Kasumi-1 (cell line): ENCODE measurements at places on chromosomes 6 and 20.

- DNase-seq, result no peak
Observed at GRCh38 chr20:34629342-34629741, 47.5 kb downstream of the PIGU start.

GRCh38 chr20:49444553-49444990, 37.9 kb downstream of the KCNB1 start:
- DNase-seq, result no peak

DNA sequence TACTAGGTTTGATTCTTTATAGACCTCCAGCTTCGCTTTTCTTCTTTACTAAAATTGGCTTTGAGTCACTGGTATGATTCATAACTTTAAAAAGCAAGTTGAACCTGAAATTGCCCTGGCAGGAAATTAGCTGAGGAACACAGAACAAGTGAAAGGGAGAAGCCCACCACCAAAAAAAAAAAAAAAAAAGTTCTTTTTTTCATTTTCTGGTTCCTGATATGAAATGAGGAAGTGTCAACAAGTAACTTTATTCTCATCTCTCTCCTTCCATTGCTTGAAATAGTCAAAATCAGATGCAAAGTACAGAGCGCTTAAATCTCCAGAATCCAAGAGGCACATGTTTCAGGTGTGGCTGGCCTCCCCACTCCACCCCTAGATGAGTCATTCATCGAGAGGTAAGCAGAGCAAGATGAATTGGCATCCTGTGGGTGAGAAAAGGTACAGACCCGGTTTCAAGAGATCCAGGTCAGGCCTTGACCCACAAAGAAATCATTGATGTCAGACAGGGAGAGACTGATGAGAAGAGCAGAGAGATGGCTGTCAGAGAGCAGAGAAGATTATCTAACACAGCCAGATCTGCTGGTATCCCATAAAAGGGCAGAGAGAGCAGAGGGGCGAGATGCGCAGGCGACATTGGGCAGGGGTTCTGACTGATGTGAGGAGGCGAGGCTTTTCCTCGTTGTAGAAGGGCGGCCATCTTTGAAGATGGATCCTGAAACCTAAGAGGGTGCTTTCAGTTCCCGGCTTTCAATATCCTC, 54.8 kb upstream of the MBOAT1 start:
- no peak for DNase-seq

DNA sequence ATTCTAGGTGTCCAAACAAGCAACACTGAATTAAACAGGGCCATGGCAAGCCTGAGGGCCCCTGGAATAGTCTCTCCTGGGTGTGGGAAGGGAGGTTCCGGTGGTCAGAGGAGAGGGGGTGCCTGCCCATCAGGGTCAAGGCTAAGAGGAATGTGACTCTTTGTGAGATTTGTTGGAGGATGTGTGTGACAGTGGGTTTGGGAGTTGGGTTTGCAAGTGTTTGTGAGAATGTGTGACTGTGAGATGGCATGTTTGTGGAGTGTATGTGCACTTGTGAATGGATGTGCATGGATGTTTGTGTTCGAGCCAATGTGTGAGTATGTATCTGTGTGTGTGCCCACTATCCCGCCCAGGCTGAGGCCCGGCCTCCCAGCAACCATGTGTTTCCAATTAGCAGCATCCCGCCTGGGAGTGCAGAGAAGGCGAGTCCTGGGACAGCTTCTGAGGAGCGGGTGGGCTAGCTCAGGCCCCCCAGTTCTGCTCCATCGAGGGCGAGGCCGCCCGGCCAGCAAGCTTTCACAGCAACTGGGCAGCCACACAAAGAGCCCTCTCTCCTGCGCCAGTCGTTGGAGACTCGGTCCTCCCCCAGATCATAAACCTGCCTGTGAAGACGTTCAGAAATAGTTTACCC, 12.6 kb downstream of the FOXC1 start:
- DNase-seq, result no peak

GRCh38 chr6:105974986-105975385, 111.2 kb upstream of the PRDM1 start:
- DNase-seq, result no peak

GRCh38 chr6:96162711-96163120, 146.9 kb downstream of the FUT9 start:
- DNase-seq, result no peak
